Esophagus muscularis mucosa (tissue), 4 donors: ENCODE measurements at places on chromosomes 6 and 20.

- no peaks in the 10 kb centered on the region for H3K27me3 ChIP-seq
- H3K4me3 ChIP-seq = no peak overlapping the region
- H3K27ac ChIP-seq = no peak overlapping the region
- H3K4me1 ChIP-seq = no peaks in the 10 kb centered on the region
- H3K36me3 ChIP-seq = no peaks in the 10 kb centered on the region
Measured at GRCh38 chr6:49506569-49507111, 6.9 kb downstream of the GLYATL3 start.

GRCh38 chr20:6468423-6469116, 298.9 kb upstream of the BMP2 start:
- no peak for DNase-seq
- H3K4me1 ChIP-seq = no peaks in the 10 kb centered on the region
- no peak overlapping the region for H3K27ac ChIP-seq
- H3K4me3 ChIP-seq = no peak overlapping the region

- H3K4me1 ChIP-seq = no peaks in the 10 kb centered on the region
- no peak overlapping the region for H3K4me3 ChIP-seq
- H3K36me3 ChIP-seq = no peaks in the 10 kb centered on the region
- H3K27me3 ChIP-seq = no peaks in the 10 kb centered on the region
- no peak for DNase-seq
Measured at GRCh38 chr20:5033566-5033965, 32.3 kb upstream of the SLC23A2 start.

DNA sequence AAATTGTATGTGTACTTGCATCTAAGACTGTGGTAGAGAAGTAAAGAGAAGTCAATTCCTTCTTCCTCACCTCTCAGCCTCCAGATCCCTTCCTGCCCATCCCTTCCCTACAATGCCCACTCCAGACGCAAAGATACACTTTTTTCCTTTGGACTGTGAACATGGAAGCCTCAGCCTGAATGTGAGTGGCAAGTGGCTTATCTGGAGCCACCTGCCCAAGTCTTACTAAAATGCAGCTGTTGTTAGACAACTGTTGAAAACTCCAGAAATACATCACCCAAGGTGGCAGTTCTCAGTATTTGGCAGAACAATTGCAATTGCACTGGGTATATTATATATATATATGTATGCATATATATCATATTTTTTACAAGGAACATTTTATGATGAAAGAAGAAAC, 7.5 kb downstream of the VGLL2 start:
- H3K27ac ChIP-seq = no peak overlapping the region
- peaks cover 4% of the 10 kb centered on the region for H3K27me3 ChIP-seq
- no peaks in the 10 kb centered on the region for H3K36me3 ChIP-seq
- peaks cover 3% of the 10 kb centered on the region for H3K4me1 ChIP-seq
- DNase-seq = no peak
- H3K4me3 ChIP-seq = no peak overlapping the region

- H3K36me3 ChIP-seq = no peaks in the 10 kb centered on the region
- H3K4me1 ChIP-seq = peaks cover 6% of the 10 kb centered on the region
- no peaks in the 10 kb centered on the region for H3K27me3 ChIP-seq
- DNase-seq = peak; percentile 77
- no peak overlapping the region for H3K4me3 ChIP-seq
Measured at GRCh38 chr6:154882107-154882506, 113.0 kb upstream of the TIAM2 start.

DNA sequence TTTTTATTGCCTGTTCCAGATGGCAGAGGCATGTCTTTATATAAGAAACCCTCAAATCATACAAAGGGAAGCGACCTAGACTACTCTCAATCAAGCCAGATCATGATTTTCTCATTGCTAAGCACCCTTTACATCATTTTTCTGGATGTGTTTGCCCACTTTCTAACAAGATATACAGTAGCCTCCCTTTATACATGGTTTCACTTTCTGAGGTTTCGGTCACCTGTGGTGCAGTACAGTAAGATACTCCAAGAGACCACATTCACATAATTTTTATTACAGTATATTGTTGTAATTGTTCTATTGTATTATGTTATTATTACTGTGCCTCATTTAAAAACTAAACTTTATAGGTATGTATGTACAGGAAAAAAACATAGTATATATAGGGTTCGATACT, 23.6 kb downstream of the TOMM6 start:
- DNase-seq = no peak
- H3K27ac ChIP-seq = no peak overlapping the region
- H3K27me3 ChIP-seq = no peaks in the 10 kb centered on the region
- no peaks in the 10 kb centered on the region for H3K4me1 ChIP-seq
- H3K4me3 ChIP-seq = no peak overlapping the region

DNA sequence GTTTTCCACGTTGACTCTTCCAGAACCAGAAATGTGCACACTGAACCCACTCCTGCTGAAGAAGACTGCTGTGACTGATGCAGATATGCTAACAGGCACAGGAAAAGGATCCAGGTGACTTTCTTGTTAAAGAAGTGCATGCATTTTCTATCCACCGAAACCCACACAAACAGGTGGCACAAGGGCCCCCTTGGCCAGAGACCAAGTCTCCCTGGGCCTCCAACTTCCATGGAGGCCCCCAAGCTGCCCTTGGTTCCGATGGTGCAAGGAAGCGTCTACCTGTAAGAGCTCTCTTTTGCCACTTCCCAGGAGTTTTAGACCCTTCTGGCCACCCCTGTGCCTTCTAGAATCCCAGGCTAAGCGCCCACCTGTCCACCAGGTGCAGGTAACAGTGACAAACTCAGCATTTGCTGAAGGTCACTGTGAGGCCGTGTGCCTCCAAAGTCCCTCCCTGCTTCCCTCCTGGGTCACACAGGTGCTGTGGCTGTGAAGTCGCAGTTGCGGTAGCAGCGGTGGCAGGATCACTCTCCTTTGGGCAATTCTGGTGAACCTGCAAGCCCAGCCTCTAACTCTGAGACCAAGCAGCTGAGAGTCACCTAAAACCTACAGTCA, 134.8 kb downstream of the PXDC1 start:
- no peaks in the 10 kb centered on the region for H3K4me1 ChIP-seq
- no peak overlapping the region for H3K4me3 ChIP-seq
- no peak overlapping the region for H3K27ac ChIP-seq
- DNase-seq = peak; percentile 53
- no peaks in the 10 kb centered on the region for H3K36me3 ChIP-seq

DNA sequence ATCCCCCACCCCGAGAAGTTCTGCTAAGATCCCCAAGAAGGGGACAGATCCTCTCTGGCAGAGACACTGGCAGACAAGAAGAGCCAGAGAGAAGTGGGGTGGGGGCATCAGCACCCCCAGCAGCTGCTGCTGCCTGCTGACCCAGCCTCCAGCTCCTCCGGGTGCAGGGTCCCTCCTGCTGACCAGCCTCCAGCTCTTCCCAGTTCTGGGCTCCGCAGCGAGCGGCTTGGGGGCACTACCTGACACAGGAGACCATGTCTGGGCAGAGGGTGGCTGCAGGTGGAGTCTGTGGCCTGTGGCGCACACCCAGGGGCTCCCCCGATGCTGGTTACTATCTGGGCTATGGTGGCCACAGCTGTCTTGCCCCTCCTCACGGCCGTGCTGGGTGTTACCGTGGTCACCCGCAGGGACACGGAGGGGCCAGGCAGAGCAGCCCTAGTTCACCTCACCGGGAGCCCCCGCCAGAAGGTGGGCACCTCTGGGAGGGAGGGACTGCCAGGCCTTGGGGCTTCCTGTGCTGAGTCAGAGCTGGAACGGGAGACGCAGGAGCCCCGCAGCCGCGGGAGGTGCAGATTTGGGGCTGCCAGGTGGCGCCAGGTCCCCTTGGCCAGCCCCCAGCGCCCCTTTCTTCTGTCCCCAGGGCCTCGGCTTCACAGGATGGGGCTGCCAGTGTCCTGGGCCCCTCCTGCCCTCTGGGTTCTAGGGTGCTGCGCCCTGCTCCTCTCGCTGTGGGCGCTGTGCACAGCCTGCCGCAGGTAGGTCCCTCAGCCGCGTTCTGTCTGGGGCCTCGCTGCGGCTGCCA, 630 bp downstream of the LIME1 start:
- H3K4me1 ChIP-seq = peaks cover 42% of the 10 kb centered on the region
- no peak for DNase-seq
- H3K4me3 ChIP-seq = peak overlapping the region; percentile 64

GRCh38 chr20:2865630-2866029, 7.7 kb upstream of the PTPRA start:
- no peak overlapping the region for H3K4me3 ChIP-seq
- H3K27me3 ChIP-seq = no peaks in the 10 kb centered on the region
- peaks cover 63% of the 10 kb centered on the region for H3K36me3 ChIP-seq

GRCh38 chr20:46928580-46929132, 34.0 kb downstream of the EYA2 start:
- H3K4me3 ChIP-seq = no peak overlapping the region
- no peak for DNase-seq
- H3K27ac ChIP-seq = peak overlapping the region; percentile 18
- H3K27me3 ChIP-seq = no peaks in the 10 kb centered on the region
- H3K36me3 ChIP-seq = no peaks in the 10 kb centered on the region

GRCh38 chr6:11960909-11961779, 51.0 kb upstream of the HIVEP1 start:
- no peak overlapping the region for H3K27ac ChIP-seq
- H3K4me3 ChIP-seq = no peak overlapping the region
- no peaks in the 10 kb centered on the region for H3K27me3 ChIP-seq

DNA sequence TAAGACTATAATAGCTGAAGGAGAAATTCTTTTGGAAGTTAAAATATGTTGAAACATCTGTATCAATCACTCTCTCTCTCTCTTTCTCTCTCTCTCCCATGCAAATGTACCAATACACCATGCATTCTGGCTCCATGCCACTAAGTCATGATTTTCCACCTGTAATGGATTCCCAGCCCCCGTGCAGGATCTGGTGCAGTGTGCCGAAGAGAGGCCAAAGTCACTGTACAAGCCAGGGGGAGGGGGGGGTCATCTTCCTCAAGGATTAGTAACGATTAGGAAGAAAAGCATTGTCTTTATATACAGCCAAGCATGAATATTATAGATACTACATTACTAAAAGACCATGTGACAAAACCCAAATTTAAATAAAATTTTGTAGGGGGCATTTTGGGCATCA, 725.1 kb downstream of the KIF16B start:
- no peak for DNase-seq
- H3K36me3 ChIP-seq = no peaks in the 10 kb centered on the region
- no peak overlapping the region for H3K4me3 ChIP-seq
- no peak overlapping the region for H3K27ac ChIP-seq
- no peaks in the 10 kb centered on the region for H3K27me3 ChIP-seq
- H3K4me1 ChIP-seq = no peaks in the 10 kb centered on the region

DNA sequence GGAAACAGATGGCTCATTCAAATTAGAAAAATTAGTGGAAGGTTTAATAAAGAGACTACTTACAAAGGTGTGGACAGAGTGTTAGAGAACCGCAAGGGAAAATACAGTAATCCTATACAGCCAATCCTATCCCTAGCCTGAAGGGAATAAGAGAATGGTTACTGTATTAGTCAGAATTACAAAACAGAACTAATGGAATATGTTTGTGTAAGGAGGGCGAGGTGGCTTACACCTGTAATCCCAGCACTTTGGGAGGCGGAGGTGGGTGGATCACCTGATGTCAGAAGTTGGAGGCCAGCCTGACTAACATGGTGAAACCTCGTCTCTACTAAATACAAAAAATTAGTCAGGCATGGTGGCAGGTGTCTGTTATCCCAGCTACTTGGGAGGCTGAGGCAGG, 16.3 kb upstream of the TRPC4AP start:
- H3K36me3 ChIP-seq = no peaks in the 10 kb centered on the region
- no peaks in the 10 kb centered on the region for H3K27me3 ChIP-seq
- no peak for DNase-seq
- H3K27ac ChIP-seq = no peak overlapping the region
- H3K4me3 ChIP-seq = no peak overlapping the region

GRCh38 chr6:110613356-110613755, 136.9 kb upstream of the SLC22A16 start:
- H3K4me3 ChIP-seq = no peak overlapping the region
- peaks cover 14% of the 10 kb centered on the region for H3K4me1 ChIP-seq
- no peak overlapping the region for H3K27ac ChIP-seq
- no peaks in the 10 kb centered on the region for H3K36me3 ChIP-seq

- H3K27ac ChIP-seq = no peak overlapping the region
- H3K4me1 ChIP-seq = no peaks in the 10 kb centered on the region
- no peak overlapping the region for H3K4me3 ChIP-seq
Measured at GRCh38 chr6:77686931-77687330, 34.1 kb downstream of the MEI4 start.

DNA sequence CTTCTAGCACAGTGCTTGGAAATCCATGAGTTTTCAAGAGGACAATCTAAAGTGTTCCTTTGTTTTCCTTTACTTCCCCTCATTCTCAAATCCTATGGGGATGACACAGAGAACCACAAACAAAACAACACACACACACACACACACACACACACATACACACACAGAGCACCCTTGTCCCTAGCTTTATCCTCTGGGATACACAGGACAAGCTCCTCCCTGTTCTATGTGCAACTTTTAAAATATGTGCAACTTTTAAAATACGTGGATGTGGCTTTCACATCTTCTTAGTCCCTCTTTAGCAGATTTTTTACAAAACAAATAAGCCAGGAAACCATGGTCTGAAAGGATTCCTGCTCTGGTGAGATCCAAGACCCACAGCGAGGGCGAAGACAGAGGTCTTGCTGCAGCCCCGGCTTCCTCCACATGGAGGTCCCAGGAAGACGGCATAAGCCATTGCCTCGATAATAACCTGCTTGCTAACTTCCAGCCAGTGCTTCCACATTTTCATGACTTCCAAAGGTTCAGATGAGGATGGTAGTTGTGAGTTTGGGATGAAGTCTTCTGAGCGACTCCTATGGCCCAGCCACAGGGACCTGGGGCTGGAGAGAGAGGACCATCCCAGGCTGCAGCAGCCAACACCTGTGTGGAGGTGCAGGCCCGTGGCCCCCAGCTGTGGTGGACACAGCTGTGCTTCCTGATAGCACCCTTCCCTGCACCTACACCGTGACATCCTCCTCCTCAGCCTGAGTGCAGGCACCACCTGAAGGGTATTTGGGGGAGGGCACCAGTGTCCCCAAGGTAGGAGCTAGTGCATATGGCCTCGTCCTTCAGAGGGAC, 62.8 kb upstream of the CD93 start:
- no peak for DNase-seq
- peak overlapping the region; percentile 63 for H3K27ac ChIP-seq
- no peak overlapping the region for H3K4me3 ChIP-seq
- peaks cover 51% of the 10 kb centered on the region for H3K4me1 ChIP-seq
- no peaks in the 10 kb centered on the region for H3K36me3 ChIP-seq
- H3K27me3 ChIP-seq = no peaks in the 10 kb centered on the region

DNA sequence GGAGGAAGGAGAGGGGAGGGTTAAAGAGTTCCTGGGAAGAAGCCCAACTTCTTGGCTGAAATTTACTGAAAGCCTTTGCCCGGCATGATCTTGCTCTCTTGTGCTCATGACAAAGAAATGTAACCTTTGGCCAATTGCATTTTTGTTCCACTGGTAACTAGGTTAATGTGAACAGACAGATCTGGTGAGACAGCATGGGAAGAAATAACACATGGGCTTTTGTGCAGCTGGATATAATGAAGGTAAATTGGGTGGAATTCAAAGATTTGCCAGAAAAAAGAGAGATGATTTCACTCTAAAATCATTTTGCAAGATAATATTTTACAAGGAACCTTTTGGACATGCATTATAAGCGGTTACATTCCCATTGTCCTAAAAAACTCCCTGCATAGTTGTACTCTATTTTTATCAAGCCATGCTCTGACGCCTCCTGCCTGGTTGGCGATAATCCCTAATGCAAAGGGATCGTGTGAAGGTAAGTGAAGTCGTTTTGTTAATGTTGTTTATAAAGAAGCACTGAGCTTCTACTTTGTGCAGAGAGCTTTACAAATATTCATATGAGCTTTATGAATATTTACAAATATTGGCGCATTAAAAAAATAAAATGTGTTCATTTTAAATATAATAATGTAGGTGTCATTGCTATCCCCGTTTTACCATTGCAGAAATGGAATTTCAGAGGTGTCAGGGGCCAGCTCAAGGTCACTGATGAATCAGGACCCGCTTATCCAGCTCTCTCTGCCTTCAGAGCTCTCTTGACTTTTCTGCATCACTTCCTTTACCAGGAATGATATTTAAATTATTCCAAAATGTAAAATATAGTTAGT, 161.3 kb upstream of the AGPAT4 start:
- H3K27me3 ChIP-seq = no peaks in the 10 kb centered on the region
- H3K36me3 ChIP-seq = no peaks in the 10 kb centered on the region
- DNase-seq = no peak
- peak overlapping the region; percentile 66 for H3K27ac ChIP-seq
